ENCODE measurements at places on chromosomes 1 and 21.
A peak's percentile ranks its signal among the peaks of the same experiment; 100 is the strongest.

DNA sequence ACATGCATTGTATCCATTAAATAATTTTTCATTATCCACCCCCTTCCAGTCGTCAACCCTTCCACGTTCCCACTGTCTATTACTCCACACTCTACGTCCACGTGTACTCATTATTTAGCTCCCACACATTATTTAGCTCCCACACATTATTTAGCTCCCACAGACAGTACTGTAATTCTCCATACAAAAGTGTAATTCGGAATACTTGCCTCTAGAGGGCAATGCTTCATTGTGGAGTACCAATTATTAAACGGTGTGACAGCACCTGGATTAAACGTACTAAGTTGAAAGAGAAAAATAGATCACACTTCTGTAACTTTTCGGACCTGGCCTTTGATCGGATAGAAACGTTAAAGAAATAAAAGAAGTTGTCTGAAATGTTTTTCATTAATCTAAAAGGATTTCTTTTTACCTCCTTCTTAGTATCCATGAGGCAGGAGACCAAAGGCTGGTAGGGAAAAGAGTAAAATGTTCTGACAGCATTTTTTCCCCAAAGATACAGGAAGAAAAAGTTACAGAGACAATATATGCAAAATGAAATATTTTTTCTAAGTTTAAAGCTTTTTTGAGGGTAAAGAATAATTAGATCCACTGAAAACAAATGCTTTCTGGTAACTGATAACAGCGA, 99.2 kb downstream of the LHX8 start:
- DNase-seq = peak; percentile 19

DNA sequence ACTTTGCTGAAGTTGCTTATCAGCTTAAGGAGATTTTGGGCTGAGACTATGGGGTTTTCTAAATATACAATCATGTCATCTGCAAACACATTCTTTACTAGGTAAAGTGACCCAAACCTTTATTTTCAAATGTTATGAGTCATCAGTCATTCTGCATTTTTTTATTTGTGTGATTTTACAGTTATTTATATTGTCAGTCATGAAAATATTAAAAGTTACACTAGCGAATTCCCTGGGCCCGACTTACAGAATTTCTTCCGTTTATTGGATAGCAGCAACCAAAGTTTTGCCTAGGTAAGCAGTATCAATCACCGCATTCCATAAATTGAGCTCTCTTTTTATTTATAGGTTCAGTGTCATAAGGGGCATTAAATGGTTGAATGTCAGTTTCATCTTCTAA, 13.8 kb downstream of the OR2M5 start:
- no peak for DNase-seq

- no peak for DNase-seq
Measured at GRCh38 chr1:48107516-48107915, 110.3 kb upstream of the TRABD2B start.

DNA sequence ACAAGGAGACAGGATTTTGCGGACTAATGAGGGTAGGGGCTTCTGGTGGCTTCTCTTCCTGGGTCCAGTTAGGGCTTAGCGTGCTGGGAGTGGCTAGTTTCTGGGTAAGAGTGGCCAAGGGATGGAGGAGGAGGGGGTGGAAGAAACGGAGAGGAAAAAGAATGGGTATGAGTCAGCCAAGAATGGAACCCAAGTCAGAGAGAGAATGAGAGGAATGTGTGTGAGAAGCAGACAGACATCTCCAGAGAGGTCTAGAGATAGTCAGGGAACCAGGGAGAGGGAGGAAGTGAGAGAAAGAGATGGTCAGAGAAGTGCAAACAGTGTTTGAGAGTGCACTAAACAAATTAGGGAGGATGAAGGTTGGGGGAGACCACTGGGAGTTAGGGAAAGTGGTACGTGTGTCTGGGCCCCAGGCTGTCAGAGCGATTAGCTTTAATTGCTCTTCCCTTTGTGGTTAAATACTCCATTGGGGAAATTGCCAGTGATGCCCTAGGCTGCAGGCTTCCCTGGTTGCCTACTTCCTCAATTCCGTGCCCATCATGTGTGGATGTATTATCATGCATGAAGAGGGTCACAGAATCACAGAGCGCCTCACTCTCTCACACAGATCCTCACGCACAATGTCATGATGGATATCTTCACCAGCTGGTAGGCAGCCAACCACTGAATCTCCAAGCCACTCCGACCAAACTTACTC, 1.4 kb downstream of the PEA15 start:
- no peak for DNase-seq

DNA sequence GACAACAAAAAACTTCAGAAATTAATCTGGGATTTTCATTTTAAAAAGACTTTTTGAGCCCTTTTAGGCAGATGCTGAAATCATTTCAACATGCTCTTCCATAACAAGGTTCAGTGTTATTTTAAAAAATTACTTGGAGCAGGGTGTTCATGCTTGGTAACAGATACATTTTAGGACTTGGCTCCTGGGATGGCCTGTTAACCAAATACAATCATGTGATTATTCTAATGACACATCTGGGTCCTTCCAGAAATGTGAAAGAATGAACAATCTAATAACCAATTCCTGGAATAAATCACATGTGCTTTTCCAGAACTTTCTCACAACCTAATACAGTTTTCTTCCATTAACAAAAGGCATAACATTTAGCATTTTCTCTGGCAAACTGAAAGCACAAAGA, 379.8 kb upstream of the RUNX1 start:
- no peak for DNase-seq

- DNase-seq = no peak
Measured at GRCh38 chr21:27648560-27648959, 681.7 kb upstream of the ADAMTS5 start.

DNA sequence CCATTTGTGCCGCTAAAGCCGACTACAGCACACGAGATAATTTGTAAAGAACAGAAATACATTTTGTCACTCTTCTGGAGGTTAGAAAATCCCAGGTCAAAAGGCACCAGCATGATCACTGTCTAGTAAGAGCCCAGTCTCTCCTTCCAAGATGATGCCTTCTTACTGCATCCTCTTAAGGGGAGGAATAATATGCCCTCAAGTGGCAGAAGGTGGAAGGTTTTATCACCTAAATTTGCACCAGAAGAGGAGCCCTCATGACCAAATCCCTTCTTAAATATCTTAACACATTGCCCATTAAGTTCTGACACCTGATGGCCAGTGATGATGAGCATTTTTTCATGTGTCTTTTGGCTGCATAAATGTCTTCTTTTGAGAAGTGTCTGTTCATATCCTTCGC, 326.7 kb upstream of the RGS18 start:
- DNase-seq = no peak
